Thoracic aorta (tissue), 2 donors: ENCODE measurements at places on chromosomes 12 and 14. TPM values are rescaled to one million over a fixed set of nuclear protein-coding genes. Genes with fewer than 3 reads are reported as not detected.

The CMA1 gene
- not detected for total RNA-seq

DNA sequence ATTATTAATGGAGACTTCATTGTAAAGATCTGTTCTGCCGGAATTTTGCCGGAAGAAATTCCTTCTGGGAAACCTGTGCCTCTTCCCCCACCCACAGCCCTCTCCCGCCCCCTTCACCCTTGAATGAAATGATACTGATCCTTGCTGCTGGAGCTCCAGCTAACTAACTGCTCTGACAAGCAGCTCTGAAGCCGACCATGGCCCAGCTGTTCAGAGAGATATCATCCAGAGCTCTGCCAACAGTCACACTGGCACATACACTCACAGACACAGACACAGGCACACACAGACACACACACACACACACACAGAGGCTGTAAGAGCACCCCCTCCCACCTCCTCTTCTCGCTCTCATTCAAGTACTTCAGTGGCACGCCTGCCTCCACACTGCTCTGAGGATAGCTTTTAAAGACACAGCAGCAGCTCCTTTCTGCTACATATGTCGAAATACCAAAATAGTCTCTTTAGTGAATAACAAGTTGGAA is 88.6 kb downstream of the R3HDM2 start:
- H3K4me3 ChIP-seq: no peak overlapping the region
- H3K27ac ChIP-seq: no peak overlapping the region
- peaks cover 14% of the 10 kb centered on the region for H3K4me1 ChIP-seq

GRCh38 chr12:105832806-105833205 is 305.9 kb downstream of the NUAK1 start:
- H3K4me3 ChIP-seq: no peak overlapping the region
- no peaks in the 10 kb centered on the region for H3K36me3 ChIP-seq
- DNase-seq: no peak
- H3K27ac ChIP-seq: no peak overlapping the region
- peaks cover 18% of the 10 kb centered on the region for H3K4me1 ChIP-seq

GRCh38 chr14:59044707-59045106 is 143.8 kb upstream of the DAAM1 start:
- DNase-seq: no peak
- no peaks in the 10 kb centered on the region for H3K27me3 ChIP-seq
- H3K4me1 ChIP-seq: no peaks in the 10 kb centered on the region
- H3K36me3 ChIP-seq: no peaks in the 10 kb centered on the region
- H3K27ac ChIP-seq: no peak overlapping the region

GRCh38 chr12:46468160-46468559 is 95.6 kb upstream of the SLC38A2 start:
- H3K36me3 ChIP-seq: no peaks in the 10 kb centered on the region
- DNase-seq: no peak
- peaks cover 28% of the 10 kb centered on the region for H3K4me1 ChIP-seq
- no peaks in the 10 kb centered on the region for H3K27me3 ChIP-seq
